Renal cortex interstitium (tissue), 15 donors: ENCODE measurements at places on chromosomes 3 and 15. TPM values are rescaled to one million over a fixed set of nuclear protein-coding genes. Genes with fewer than 3 reads are reported as not detected.

The GHRL gene
- 2.1 TPM for polyA plus RNA-seq

GRCh38 chr3:123660900-123661299, 76.0 kb upstream of the HACD2 start:
- DNase-seq: peak; percentile 82

The ADAMTS17 gene
- polyA plus RNA-seq: 2.5 TPM

GRCh38 chr3:129106320-129106719, 15.3 kb downstream of the RAB43 start:
- DNase-seq: no peak
